ENCODE measurements at places on chromosomes 11 and 22. TPM values are rescaled to one million over a fixed set of nuclear protein-coding genes. Genes with fewer than 3 reads are reported as not detected.

The PIH1D2 gene
- 5.5 TPM for total RNA-seq

The GRIK4 gene
- 1.1 TPM for total RNA-seq

The DCDC1 gene
- 0.59 TPM for total RNA-seq

The KIRREL3 gene
- not detected for total RNA-seq

The GAL gene
- total RNA-seq, result 0.41 TPM

The INS gene
- total RNA-seq, result not detected

The KCNJ1 gene
- total RNA-seq, result not detected

The OR52J3 gene
- not detected for total RNA-seq

The SLC22A8 gene
- not detected for total RNA-seq

The LDHAL6A gene
- total RNA-seq, result 0.28 TPM

The MN1 gene
- total RNA-seq, result 9.7 TPM

The RNF215 gene
- total RNA-seq, result 13.3 TPM

The PLAAT4 gene
- total RNA-seq, result 18.5 TPM

The RCOR2 gene
- total RNA-seq, result 5.8 TPM

The APOA4 gene
- total RNA-seq, result not detected

The CD3E gene
- total RNA-seq, result not detected

The PRRG4 gene
- total RNA-seq, result 0.51 TPM

The LDLRAD3 gene
- 10.7 TPM for total RNA-seq

The BTG4 gene
- not detected for total RNA-seq

The PGA5 gene
- total RNA-seq, result not detected

The MIOX gene
- total RNA-seq, result not detected

The TENM4 gene
- 61.5 TPM for total RNA-seq

The THY1 gene
- 71.2 TPM for total RNA-seq

The TPH1 gene
- 2.3 TPM for total RNA-seq

The C1QTNF4 gene
- 15.3 TPM for total RNA-seq

The OR2D2 gene
- not detected for total RNA-seq

The KRTAP5-11 gene
- not detected for total RNA-seq

The GRM5 gene
- under 0.01 TPM for total RNA-seq

The DDI1 gene
- total RNA-seq, result not detected

The XKR3 gene
- total RNA-seq, result not detected

The RIC3 gene
- total RNA-seq, result 9.0 TPM

The PANX2 gene
- total RNA-seq, result not detected

The APOBEC3G gene
- 36.1 TPM for total RNA-seq

The TRAF6 gene
- total RNA-seq, result 15.3 TPM

The SHISA8 gene
- not detected for total RNA-seq

The TALDO1 gene
- total RNA-seq, result 72.6 TPM

The SPTBN2 gene
- 31.0 TPM for total RNA-seq

All from uterus (tissue), 4 donors.